CD14-positive monocyte (primary cell): ENCODE measurements at places on chromosomes 3 and 15. TPM values are rescaled to one million over a fixed set of nuclear protein-coding genes. Genes with fewer than 3 reads are reported as not detected.
A peak's percentile ranks its signal among the peaks of the same experiment; 100 is the strongest.

DNA sequence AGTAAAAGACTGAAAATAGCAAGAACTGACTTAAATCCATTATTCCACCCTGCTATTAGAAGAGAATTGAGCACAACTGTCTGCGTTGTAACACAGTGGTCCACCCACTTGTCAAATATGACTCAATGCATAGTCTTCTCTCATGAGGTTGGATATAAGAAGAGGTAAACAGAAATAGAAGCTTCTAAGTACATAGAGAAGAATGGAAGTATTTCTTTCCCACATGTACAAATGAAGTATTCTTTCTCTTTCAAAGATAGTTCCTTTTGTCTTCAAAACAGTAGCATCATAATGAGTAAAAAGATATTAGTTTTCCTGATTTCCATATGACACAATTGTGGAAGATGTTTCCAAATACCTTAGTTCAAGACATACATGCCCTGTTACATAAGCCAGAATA is 348.6 kb upstream of the CCDC54 start:
- H3K4me3 ChIP-seq = no peak overlapping the region
- H3K27ac ChIP-seq = no peak overlapping the region
- H3K27me3 ChIP-seq = no peaks in the 10 kb centered on the region
- no peak for DNase-seq
- H3K36me3 ChIP-seq = no peaks in the 10 kb centered on the region
- H3K4me1 ChIP-seq = no peaks in the 10 kb centered on the region

ISL2 gene
- 0.40 TPM for polyA plus RNA-seq

HRG gene
- polyA plus RNA-seq = not detected

AGBL1 gene
- not detected for polyA plus RNA-seq

STRA6 gene
- polyA plus RNA-seq = not detected

GRCh38 chr3:46365041-46365440 is 5.7 kb upstream of the CCR5 start:
- H3K36me3 ChIP-seq = peaks cover 12% of the 10 kb centered on the region
- no peak for DNase-seq
- H3K4me1 ChIP-seq = peaks cover 77% of the 10 kb centered on the region

- H3K4me1 ChIP-seq = no peaks in the 10 kb centered on the region
- no peaks in the 10 kb centered on the region for H3K36me3 ChIP-seq
- H3K27ac ChIP-seq = no peak overlapping the region
- no peak for DNase-seq
- H3K4me3 ChIP-seq = no peak overlapping the region
- no peaks in the 10 kb centered on the region for H3K27me3 ChIP-seq
Measured at GRCh38 chr3:150041877-150042276, 71.2 kb upstream of the PFN2 start.

DNA sequence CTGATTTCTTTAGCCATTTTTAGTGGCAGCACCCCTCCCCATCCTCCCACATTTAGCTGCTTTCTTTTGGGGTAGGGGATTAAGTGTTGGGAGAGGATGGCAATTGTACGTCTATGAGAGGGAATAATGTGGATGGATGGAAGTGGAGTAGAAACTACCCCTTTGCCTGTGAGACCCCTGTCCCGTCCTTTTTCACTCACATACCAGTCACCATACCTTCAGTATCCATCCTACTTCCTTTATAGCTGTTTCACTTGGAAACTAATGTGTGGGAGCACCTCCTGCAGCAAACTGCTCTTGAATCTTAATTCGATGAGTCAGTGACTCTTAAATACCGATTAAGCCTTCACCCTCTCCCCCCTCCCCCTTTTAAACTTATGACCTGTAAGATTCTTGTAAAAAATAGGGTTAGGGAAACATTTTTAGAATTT is 730 bp downstream of the SPRED1 start:
- peak overlapping the region; percentile 71 for H3K4me3 ChIP-seq
- H3K27me3 ChIP-seq = peaks cover 23% of the 10 kb centered on the region
- DNase-seq = peak; percentile 45
- H3K4me1 ChIP-seq = peaks cover 31% of the 10 kb centered on the region
- no peaks in the 10 kb centered on the region for H3K36me3 ChIP-seq

- no peak overlapping the region for H3K27ac ChIP-seq
- H3K4me1 ChIP-seq = peaks cover 14% of the 10 kb centered on the region
- DNase-seq = no peak
- H3K4me3 ChIP-seq = no peak overlapping the region
Measured at GRCh38 chr3:101571028-101571895, 2.7 kb upstream of the PCNP start.

VEPH1 gene
- not detected in 2 replicates for polyA plus RNA-seq

DNA sequence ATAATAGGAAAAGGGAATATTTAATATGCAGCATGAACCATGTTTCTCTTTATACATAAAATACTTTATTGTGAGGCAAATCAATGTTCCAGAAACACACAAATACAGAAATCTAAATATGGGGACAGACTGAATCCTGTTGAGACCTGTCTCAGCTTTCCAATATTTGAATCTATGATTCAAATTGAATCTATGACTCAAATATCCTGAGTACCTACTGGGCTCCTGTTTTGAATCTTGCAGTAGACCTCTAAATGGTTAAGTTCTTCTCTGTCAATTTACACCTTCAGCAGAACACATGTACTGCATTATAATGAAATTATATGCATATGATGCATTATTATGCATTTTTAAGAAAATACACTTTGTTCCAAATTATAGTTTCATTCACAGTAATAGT is 143.2 kb upstream of the PLXND1 start:
- H3K27me3 ChIP-seq = no peaks in the 10 kb centered on the region
- H3K36me3 ChIP-seq = no peaks in the 10 kb centered on the region
- no peak for DNase-seq
- no peak overlapping the region for H3K27ac ChIP-seq

GUCA1C gene
- not detected in 2 replicates for polyA plus RNA-seq

ITPKA gene
- polyA plus RNA-seq = not detected

IGSF10 gene
- polyA plus RNA-seq = 0.05 TPM

HCN4 gene
- not detected for polyA plus RNA-seq

DNA sequence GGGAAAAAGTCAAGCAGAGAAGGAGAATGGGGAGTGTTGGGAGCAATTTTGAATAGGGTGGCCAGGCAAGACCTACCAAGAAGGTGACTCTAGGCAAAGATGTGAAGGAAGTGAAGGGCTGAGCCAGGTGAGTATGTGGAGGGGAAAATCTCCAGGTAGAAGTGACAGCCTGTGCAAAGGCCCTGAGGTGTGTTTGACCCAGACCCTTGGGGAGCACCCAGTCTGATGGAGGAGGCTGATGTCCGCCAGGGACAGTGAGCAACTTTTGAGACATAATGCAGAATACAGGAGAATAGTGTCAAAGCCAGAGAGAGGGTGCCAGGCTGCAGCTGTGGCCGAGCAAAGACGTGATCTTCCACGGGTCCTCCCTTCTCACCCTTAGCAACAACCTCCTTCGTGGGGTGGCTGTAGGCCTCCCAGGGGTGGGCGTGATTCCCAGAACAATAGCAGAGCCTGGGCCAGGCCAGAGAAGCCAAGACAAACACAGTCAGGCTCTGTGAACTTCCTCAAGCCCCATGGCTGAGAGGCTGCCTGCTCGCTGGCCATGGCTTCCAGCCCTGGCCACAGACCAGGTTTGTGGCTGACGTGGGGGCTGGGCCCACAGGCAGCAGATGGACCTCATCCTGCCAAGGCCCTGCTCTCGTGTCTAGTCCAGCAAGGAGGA is 58.1 kb downstream of the SLC6A6 start:
- H3K27ac ChIP-seq = no peak overlapping the region
- no peaks in the 10 kb centered on the region for H3K4me1 ChIP-seq
- DNase-seq = no peak
- no peaks in the 10 kb centered on the region for H3K27me3 ChIP-seq
- peaks cover 99% of the 10 kb centered on the region for H3K36me3 ChIP-seq
- H3K4me3 ChIP-seq = no peak overlapping the region

GHRL gene
- polyA plus RNA-seq = 9.9 and 13.1 TPM in 2 replicates

GRCh38 chr15:72797834-72798233 is 14.3 kb upstream of the ADPGK start:
- H3K4me3 ChIP-seq = no peak overlapping the region
- peaks cover 41% of the 10 kb centered on the region for H3K27me3 ChIP-seq
- peaks cover 9% of the 10 kb centered on the region for H3K4me1 ChIP-seq
- H3K36me3 ChIP-seq = no peaks in the 10 kb centered on the region

DNA sequence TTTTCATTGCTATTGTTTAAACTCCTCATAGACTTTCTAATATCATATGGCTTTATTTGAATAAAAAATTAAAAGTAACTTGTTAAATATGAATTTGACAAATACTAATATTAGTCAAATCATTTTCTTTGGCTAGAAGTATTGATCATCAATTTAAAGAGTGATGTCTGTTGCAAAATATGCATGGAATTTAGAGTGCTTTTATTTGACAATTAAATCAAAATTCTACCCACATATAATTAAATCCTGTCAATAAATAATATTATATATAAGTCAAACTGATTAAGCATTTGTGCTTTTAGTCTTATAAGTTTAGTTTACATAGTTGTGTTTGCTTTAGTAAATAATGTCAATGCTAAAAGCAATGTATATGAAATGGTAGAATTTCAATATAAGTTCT is 318.6 kb upstream of the ROBO1 start:
- H3K27ac ChIP-seq = no peak overlapping the region
- no peak overlapping the region for H3K4me3 ChIP-seq
- H3K27me3 ChIP-seq = no peaks in the 10 kb centered on the region
- no peaks in the 10 kb centered on the region for H3K36me3 ChIP-seq
- no peaks in the 10 kb centered on the region for H3K4me1 ChIP-seq
- DNase-seq = no peak

DNAH12 gene
- polyA plus RNA-seq = not detected

- no peak overlapping the region for H3K4me3 ChIP-seq
- DNase-seq = no peak
- H3K27me3 ChIP-seq = no peaks in the 10 kb centered on the region
- H3K27ac ChIP-seq = no peak overlapping the region
Measured at GRCh38 chr3:126521122-126521891, 2.6 kb upstream of the CHST13 start.

GRCh38 chr3:14411988-14412387 is 9.6 kb downstream of the SLC6A6 start:
- H3K4me1 ChIP-seq = peaks cover 67% of the 10 kb centered on the region
- no peak for DNase-seq
- H3K4me3 ChIP-seq = no peak overlapping the region
- peaks cover 37% of the 10 kb centered on the region for H3K36me3 ChIP-seq

GRCh38 chr15:67914537-67915460 is 75.0 kb upstream of the RNU6-1 start:
- no peaks in the 10 kb centered on the region for H3K4me1 ChIP-seq
- no peak overlapping the region for H3K4me3 ChIP-seq
- no peaks in the 10 kb centered on the region for H3K36me3 ChIP-seq
- no peak for DNase-seq
- H3K27me3 ChIP-seq = no peaks in the 10 kb centered on the region

GRCh38 chr3:158788446-158788845 is 13.4 kb upstream of the MFSD1 start:
- H3K36me3 ChIP-seq = no peaks in the 10 kb centered on the region
- no peak overlapping the region for H3K4me3 ChIP-seq
- H3K27me3 ChIP-seq = no peaks in the 10 kb centered on the region
- no peak overlapping the region for H3K27ac ChIP-seq
- H3K4me1 ChIP-seq = peaks cover 5% of the 10 kb centered on the region

TRIM59 gene
- polyA plus RNA-seq = 0.51 and 2.5 TPM in 2 replicates

DNA sequence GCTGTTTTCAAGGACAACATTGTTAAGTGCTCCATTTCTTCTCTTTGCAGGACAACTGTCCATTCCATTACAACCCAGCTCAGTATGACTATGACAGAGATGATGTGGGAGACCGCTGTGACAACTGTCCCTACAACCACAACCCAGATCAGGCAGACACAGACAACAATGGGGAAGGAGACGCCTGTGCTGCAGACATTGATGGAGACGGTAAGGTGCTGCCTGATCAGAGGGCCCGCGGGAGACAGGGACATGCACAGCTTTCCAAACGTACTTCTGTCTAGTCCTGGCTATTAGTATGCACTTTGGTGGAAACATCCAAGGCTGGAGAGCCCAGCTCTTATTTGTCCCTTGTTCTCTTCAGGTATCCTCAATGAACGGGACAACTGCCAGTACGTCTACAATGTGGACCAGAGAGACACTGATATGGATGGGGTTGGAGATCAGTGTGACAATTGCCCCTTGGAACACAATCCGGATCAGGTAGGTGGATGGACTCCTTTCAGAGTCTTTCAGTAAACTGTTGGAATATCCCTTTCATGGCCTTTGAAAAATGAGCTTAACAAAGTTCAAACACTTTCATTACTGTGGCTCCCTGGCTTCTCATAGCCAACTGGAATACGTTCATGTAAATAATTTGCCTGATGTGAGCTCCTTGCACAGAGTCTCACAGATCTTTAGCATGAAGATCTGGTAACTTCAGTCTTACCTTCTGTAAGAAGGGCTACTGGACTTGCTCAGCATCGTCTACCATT is 10.4 kb downstream of the THBS1 start:
- no peaks in the 10 kb centered on the region for H3K4me1 ChIP-seq
- H3K4me3 ChIP-seq = no peak overlapping the region
- H3K27ac ChIP-seq = no peak overlapping the region
- no peak for DNase-seq
- H3K36me3 ChIP-seq = peaks cover 45% of the 10 kb centered on the region

GRCh38 chr15:62770111-62770660 is 272.4 kb upstream of the TPM1 start:
- H3K27ac ChIP-seq = no peak overlapping the region
- H3K27me3 ChIP-seq = no peaks in the 10 kb centered on the region
- DNase-seq = no peak
- H3K36me3 ChIP-seq = no peaks in the 10 kb centered on the region

MKRN2OS gene
- polyA plus RNA-seq = not detected

CRELD1 gene
- polyA plus RNA-seq = 16.1 TPM

- peaks cover 4% of the 10 kb centered on the region for H3K4me1 ChIP-seq
- H3K36me3 ChIP-seq = no peaks in the 10 kb centered on the region
- H3K27me3 ChIP-seq = no peaks in the 10 kb centered on the region
- H3K27ac ChIP-seq = peak overlapping the region; percentile 20
Measured at GRCh38 chr3:177109688-177110330, 87.5 kb downstream of the TBL1XR1 start.

MCTP2 gene
- 2.4 TPM for polyA plus RNA-seq

KLF15 gene
- polyA plus RNA-seq = not detected in 2 replicates

GRCh38 chr3:173553635-173554280 is 156.2 kb downstream of the NLGN1 start:
- H3K4me3 ChIP-seq = no peak overlapping the region
- no peaks in the 10 kb centered on the region for H3K4me1 ChIP-seq
- no peak for DNase-seq
- no peaks in the 10 kb centered on the region for H3K27me3 ChIP-seq
- H3K27ac ChIP-seq = no peak overlapping the region

GRCh38 chr3:97872525-97873042 is 50.8 kb downstream of the CRYBG3 start:
- H3K27me3 ChIP-seq = no peaks in the 10 kb centered on the region
- H3K4me1 ChIP-seq = no peaks in the 10 kb centered on the region
- DNase-seq = no peak
- H3K4me3 ChIP-seq = no peak overlapping the region
- no peak overlapping the region for H3K27ac ChIP-seq

AP3B2 gene
- not detected for polyA plus RNA-seq
